Epithelial cell of proximal tubule (primary cell): ENCODE measurements at places on chromosomes 16 and 17. TPM values are rescaled to one million over a fixed set of nuclear protein-coding genes. Genes with fewer than 3 reads are reported as not detected.

DNA sequence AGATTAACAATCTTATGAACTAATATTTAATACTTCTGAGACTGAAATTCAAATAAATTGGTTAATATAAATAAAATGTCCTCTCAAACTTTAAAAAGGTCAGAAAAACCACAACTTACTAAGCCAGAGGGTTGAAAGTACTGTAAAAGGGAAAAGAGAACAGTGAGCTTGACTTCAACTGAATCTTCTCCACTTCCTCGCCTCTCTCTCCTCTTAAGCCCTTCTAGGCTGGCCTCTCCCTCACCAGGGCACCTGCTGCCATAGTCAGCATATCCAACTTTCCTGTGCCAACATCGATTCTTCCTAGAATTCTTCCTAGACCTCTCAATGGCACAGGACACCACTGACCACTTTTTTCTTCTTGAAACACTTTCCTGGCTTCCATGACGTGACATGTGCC lies 19.4 kb downstream of the GNA13 start:
- no peak for DNase-seq

DNA sequence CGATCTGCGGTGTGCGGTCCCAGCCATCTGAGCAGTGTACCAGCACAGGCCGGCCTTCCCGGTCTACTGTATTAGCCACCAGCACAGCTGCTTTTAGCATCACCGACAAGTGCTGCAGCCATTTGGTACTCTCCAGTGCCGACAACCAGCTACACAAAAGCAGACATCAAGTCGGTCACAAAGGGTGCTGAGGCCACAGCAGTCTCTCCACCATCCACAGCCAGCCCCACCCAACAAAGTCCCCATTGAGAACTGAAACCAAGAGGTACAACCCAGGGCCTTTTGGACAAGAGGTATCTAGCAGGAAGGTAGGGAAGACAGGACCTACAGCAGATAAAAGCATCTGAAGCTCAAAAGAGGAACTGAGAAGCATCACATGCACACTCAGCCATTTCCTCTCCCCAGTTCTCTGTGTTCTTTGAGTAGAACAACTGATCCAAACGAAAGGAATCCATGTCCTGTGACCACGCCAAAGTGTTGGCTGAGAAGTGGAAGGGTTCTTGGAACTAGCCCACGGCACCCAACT lies 9.5 kb downstream of the MTMR4 start:
- DNase-seq = no peak

DNA sequence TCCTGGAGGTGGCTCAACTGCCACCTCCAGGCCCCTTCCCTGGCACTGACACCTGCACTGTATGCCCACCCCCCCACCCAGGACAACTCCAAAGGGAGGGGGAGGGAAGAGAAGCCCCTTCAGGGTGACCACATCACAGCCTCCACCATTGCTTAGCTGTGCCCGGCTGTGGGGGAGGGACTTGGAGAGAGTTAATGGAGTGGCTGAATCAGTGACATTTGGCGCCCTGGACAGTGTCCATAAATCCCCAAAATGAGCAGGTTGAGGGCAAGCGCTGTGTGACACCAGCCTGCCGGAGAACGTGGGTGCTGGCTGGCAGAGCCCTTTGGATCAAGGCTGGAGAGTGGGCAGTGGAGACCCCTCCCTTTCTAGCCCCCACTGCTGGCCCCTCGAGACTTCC lies 883 bp downstream of the USH1G start:
- DNase-seq = no peak

GRCh38 chr17:81509972-81510784 lies 2.4 kb downstream of the ACTG1 start:
- DNase-seq = no peak

DNA sequence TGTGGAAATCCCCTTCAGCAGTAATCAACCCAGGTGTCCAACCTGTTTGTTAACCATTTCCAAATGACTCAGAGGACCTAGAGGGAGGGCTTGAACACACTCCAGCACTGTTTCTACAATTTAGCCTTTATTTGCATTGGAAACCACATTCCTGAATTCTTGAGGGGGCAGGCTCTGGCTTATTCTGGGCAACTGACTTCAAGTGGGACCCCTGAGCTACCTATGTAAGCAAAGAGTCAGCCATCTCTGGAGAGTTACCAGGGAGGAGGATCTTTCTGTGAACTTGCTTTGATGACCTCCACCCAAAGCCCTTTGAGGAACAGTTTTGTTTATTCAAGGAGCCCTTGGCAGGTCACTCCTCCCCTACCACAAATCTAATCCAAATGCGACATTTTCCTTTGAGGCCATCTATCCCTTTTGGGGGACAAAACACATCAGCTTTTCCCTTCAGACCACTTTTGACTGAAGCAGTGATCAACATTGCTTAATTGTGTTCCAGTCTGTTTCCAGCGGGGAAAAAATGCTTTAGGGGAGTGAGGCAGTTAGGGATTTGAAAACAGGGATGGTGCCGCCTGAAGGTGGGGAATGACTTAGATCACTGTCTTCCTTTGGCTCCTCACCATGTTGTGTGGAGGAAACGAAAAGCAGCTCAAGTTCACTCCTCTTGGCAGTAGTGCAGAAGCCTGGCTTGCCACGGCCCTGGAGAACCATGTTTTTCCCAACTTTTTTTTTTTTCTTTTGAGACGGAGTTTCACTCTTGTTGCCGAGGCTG lies 46.2 kb downstream of the TUBD1 start:
- peak; percentile 97 for DNase-seq

Gene HSPB9
- not detected in 2 replicates for total RNA-seq

Gene KRTAP9-8
- total RNA-seq = not detected in 2 replicates

Gene TMIGD1
- not detected in 2 replicates for total RNA-seq
